ENCODE measurements at places on chromosomes 3 and 15.

DNA sequence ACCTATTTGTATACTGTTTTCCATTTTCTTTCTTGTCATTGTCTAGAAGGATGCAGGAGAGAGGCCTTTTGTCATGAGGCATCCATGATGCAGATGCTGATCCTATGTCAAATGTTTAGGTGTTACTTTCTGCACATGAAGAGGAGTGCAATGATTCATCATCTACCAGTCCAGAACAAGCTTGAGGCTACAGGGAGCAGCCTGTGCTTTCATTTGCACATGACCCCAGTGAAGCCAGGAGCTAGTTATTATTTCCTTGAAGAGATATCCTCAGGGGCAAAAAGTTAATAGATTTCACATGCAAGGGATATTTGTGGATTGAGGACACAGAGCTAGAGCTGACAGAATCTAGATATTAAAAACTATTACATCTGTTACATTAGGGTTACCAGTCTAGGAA is 204.4 kb upstream of the TGFBR2 start:
- no peak for DNase-seq

DNA sequence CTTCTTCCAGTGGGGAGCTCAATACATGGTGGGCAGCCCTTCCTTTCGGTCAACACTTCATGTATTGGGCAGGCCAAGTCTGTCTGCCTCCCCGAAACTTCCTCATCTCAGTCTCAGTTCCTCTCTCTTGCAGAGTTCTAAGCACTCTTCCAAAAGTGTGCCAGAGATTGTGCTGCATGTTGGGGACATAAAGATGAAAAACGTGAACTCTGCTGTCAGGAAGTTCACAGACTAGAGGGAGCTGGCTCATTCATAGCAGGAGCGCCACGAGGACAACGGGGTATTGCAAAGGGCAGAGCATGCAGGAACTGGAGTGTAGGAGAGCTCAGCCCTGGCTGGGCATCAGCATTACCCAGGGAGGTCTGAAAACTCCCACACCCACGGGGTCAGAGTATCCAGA is 15.3 kb upstream of the EPHB3 start:
- peak; percentile 31 for DNase-seq

GRCh38 chr3:120129718-120130513 is 35.7 kb upstream of the GSK3B start:
- DNase-seq, result no peak

GRCh38 chr3:138594935-138595610 is 1.0 kb upstream of the CEP70 start:
- DNase-seq, result no peak

DNA sequence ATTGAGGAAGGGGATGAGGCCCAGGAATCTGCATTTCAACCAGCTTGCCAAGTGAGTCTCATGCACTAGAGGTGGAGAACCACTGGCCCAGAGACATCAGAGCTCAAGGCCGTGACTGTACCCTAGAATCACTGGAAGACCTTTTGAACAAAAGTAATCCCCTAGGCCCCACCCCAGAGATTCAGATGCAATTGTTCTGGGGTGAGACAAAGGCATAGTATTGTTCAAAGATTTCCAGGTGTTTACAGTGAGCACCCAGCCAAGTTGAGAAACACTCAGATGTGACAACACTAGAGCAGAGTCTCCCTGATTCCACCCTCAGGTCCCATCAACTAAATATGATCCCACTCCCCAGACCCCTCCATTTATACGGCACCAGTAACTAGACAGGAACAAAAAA is 290.3 kb upstream of the TLE3 start:
- no peak for DNase-seq

GRCh38 chr3:73364517-73364916 is 260.2 kb downstream of the PDZRN3 start:
- no peak for DNase-seq

- DNase-seq, result no peak
Observed at GRCh38 chr3:136698361-136698760, 53.8 kb downstream of the STAG1 start.

DNA sequence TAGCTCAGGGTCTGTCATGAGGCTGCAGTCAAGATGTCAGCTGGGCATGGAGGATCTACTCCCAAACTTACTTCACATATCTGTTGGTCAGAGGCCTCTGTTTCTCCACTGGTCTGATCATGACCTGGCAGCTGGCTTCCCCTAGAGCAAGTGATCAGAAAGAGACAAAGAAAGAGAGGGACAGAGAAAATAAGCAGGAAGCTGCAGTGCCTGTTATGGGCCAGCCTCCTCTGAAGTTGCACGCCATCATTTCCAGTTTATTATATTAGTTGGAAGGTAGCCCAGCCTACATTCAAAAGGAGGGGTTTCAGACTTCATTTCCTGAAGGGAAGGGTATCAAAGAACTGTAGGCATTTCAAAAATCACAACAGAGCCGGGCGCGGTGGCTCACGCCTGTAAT is 5.0 kb upstream of the RPP25 start:
- DNase-seq, result no peak

GRCh38 chr3:188537606-188538005 is 383.6 kb downstream of the LPP start:
- no peak for DNase-seq

DNA sequence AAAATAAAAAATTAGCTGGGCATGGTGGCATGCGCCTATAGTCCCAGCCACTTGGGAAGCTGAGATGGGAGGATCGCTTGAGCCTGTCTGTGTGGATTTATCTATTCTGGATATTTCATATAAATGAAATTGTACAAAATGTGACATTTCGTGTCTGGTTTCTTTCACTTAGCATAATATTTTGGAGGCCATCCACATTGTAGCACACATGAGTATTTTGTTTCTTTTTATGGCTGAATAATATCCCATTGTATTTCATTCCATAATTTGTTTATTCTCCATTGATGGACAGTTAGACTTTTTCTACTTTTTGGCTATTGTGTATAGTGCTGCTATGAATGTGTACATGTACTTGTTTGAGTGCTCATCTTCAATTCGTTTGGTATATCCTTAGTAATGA is 52.9 kb upstream of the DYNC1LI1 start:
- DNase-seq, result no peak

Data from endodermal cell (in vitro differentiated cells).